RPMI7951 (cell line): ENCODE measurements at places on chromosomes 6 and 20. TPM values are rescaled to one million over a fixed set of nuclear protein-coding genes. Genes with fewer than 3 reads are reported as not detected.

ECT2L gene
- total RNA-seq = not detected in 2 replicates

PLG gene
- not detected in 2 replicates for total RNA-seq

KCTD20 gene
- 70.4 and 81.7 TPM in 2 replicates for total RNA-seq

TMC2 gene
- total RNA-seq = not detected in 2 replicates

HLA-DMB gene
- 2.5 and 3.1 TPM in 2 replicates for total RNA-seq

DNA sequence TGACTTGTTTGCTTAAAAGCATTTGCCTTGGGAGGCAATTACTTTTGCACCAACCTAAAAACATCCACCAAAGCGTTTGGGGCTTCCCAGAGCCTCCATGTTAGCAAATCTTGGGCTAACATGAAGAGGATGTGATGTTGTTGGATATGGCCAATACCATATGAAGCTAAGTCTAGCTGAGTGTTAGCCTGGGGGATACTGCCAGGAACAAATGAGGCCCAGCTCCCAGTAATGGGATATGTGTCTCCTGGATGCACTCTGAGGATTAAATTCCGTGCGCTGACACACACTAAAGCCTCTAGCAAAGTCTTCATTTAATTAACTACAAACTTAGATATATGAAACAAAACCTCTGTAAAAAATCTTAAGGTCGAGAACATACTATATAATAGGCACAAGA lies 35.3 kb upstream of the HBS1L start:
- no peak for DNase-seq

- no peak for DNase-seq
These were observed 936.7 kb upstream of the CITED2 start for GRCh38 chr6:140311146-140311545.

DNA sequence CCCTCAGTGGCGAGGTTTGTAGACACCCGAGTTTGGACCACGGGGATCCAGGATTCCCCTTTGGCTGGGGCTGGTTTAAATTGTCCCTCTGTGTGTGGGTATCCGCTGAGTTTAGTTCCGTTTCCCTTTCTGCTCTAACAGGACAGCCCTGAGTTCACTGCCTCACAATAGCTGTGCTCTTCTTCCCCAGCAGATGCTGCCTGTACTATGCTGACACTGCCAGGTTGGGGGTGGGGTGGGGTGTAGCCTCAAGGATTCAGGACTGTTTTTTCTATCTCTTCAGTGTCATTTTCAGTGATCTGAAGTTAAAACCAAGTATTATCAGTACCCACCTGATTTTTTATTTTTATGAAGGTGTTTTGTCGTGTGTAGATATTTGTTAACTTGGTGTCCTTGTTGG lies 655.0 kb downstream of the COL12A1 start:
- no peak for DNase-seq

GRCh38 chr20:37336369-37337207 lies 9.4 kb upstream of the SRC start:
- DNase-seq = peak; percentile 64

DNA sequence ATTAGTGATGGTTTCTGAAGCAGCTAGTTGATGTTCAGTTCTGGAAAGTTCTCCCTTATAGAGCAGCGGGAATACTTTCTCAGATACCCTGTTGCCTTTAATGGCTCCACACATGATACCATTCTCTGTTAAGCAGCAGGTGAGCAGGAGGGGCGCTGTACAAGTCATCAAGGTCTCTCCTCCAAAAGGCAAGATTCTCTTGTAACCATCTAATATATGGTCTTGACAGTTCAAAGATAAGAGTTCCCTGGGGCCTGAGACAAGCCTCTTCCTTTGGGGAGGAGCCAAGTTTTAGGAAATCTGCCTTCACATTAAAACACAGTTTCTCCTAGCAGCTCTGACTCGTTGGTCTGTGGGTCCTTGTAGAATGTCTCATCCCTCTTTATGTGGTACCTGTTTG lies 258.2 kb downstream of the QKI start:
- no peak for DNase-seq

DNA sequence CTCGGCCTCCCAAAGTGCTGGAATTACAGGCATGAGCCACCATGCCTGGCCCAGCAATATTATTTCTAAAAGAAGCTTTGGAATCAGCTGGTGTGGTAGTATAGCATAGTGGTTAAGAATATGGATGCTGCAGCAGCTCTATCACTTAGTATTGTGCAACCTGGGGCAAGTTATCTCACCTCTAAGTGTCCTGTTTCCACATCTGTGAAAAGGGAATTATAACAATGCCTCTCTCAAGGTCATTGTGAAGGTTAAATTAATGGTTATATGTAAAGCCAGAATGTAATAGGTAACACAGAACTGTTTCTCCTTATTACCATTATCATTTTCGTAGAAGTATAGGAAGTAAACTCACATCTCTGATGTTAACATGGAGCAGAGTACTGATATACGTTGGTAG lies 14.2 kb downstream of the SLC17A2 start:
- no peak for DNase-seq

DNA sequence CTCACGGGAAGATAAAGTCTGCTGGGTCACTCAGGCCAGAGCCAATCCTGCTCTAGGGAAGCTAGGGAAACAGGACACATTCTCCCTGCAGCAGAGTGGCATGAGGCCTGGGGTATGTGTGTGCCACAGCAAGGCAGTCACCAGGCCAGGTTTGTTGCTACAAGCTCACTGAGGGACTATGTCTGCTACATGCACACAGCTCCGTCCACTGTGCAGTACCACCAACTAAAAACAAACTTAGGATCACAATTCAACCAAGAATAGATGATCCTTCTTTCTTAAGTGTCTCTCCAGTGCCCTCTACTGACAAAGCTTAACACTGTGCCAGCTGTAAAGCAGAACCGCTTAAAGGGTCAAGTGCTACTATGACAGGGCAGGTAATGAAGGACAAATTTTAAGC lies 192.5 kb downstream of the PTPRK start:
- peak; percentile 39 for DNase-seq

GRCh38 chr6:12869816-12870432 lies 153.4 kb downstream of the PHACTR1 start:
- no peak for DNase-seq

GRCh38 chr6:108564178-108564577 lies 3.5 kb downstream of the FOXO3 start:
- peak; percentile 98 for DNase-seq

DNA sequence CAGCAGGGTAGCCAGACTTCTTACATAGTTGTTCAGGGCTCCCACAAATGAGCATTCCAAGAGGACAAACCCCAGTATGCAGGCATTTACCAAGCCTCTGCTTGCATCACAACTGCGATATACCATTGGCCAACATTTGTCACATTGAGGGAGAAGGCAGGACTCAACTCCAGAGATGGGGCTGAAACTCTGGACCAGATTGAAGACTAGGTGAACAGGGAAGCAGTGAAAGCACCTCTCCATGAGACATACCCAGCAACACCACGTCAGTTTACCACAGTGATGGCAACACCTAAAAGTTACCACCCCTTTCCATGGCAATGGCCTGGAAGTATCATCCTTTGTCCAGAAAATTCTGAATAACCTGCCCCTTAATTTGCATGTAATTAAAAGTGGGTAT lies 7.9 kb upstream of the RALY start:
- no peak for DNase-seq

GRCh38 chr20:58146746-58147140 lies 81.7 kb downstream of the ANKRD60 start:
- DNase-seq = no peak

DNA sequence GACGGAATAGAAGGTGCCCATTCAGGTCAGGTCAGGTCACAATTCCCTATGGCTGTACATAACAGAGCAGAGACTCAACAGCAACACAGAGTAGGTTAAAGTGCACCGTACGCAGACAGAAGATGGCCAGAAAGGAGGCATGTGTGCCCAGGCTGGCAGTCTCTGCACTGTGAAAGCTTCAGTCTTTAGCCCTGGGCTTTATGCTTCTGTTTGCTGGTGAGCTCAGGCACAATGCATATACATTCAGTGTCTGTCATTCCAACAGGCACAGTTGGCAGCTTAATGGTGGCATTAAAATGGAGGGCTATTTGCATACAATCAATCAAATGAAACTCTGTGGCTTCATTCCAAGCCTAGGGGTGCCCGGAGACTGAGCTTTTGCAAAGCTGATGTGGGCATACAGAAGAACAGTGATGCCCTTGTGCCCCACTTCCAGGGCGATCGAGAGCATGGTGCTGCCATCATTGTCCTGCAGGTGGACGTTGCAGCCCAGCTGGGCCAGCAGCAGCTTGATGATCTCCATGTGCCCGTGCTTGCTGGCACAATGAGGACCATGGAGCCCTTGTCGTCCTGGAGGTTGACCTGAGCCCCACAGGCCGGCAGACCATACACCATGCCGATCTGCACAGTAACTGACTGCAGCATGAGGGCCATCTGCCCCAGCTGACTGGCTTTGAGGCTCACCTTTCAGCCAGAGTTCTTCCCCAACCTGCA lies 22.4 kb downstream of the TRMT6 start:
- no peak for DNase-seq

- no peak for DNase-seq
These were observed 489 bp downstream of the TBX18 start for GRCh38 chr6:84763886-84764331.

- DNase-seq = no peak
These were observed 25.3 kb downstream of the NOL4L start for GRCh38 chr20:32559753-32560380.

GRCh38 chr6:92906385-92906784 lies 513.0 kb downstream of the EPHA7 start:
- no peak for DNase-seq

DNA sequence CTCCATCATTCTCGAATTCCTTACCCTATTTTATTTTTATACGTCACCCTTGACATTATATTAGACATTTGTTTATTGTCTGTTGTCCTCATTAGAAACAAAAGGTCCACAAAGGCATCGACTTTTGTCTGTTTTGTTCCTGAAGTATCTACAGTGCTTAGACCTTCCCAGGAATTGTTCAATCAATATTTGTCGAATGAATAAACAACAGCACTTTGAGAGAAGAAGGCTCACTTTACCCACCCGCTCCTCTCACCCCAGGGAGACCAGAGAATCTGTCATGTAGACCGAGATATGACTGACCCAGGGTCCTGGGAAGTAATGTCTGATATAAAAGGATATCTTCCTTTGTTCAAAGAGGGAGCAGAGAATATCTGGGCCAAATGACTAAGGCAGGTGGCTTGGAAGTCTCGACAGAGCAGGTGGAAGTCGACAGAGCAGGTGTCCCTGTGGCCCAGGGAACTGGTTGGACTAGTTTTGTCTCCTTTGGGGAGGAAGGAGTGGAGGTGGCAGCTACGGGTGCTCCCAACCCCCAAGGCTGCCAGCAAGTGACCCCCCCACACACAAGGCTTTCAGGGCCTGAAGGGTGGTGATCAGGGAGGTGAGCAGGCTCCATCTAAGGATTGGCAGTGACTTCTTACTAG lies 14.8 kb upstream of the CHMP4B start:
- no peak for DNase-seq

- peak; percentile 28 for DNase-seq
These were observed 255.4 kb upstream of the IRAK1BP1 start for GRCh38 chr6:78611886-78612480.

GRCh38 chr6:25404091-25404490 lies 124.9 kb downstream of the CARMIL1 start:
- DNase-seq = no peak

DNA sequence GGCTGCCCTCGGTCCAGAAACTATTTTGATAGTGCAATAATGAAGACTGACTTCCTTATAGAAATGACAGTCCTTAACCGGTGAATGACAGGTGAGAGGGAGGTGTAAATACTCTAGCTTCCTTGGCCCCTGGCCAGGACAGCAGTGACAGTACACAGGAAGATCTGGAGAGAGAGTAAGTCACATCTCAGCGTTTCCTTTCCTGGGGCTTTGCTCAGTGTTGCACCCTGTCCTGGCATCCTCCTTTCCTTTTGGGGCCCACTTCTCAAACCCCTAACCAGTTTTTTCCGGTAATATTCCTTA lies 336.9 kb downstream of the CD83 start:
- DNase-seq = no peak

- peak; percentile 8 for DNase-seq
These were observed 30.0 kb upstream of the FABP7 start for GRCh38 chr6:122749451-122750050.

DNA sequence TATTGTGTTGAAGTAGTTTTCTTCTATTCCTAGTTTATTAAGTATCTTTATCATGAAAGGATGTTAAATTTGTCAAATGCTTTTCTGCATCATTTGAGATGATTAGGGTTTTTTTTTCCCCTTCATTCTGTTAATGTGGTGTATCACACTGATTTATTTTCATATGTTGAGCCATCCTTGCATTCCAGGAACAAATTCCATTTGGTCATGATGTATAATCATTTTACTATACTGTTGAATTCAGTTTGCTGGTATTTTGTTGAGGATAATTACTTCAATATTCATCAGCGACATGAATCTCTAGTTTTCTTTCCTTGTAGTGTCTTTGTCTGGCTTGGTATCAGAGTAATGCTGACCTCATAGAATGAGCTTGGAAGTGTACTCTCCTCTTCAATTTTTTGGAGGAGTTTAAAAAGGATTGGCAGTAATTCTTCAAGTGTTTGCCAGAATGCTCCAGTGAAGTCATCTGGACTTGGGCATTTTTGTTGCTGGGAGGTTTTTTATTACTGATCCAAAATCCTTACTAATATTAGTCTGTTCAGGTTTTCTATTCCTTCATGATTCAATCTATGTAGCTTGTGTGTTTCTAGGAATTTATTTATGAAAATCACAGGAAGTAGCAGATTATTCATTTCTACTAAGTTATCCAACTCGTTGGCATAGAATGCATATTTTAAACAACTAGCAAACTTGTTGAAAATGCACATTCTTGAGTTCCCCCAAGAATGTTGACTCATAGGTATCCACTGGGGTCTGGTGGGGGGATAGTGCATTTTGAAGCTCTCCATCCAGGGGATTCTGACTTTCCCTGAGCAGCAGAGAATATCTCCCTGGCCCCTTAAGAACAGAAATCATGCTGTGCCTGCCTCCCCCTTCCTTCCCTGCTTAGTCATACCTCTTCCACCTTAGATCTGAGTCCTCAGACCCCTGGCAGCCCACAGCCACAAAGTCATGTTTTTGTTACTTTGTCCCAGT lies 187.1 kb downstream of the BMP7 start:
- peak; percentile 71 for DNase-seq

DNA sequence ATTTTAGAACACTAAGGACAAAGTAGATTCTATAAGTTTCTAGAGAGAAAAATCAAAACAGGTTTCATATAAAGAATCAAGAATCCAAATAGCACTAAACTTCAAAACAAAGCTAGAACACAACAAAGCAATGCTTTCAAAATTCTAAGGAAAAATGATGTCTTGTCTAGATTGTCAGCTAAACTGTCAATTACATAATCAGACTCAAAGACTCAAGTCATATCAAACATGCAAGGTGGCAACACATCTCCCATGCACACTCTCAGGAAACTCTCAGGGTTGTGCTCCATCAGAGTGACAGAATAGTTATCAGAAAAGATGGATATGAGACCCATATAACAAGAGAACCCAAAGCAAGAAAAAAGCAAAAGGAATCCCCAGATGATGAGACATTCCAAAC lies 23.9 kb downstream of the HACE1 start:
- no peak for DNase-seq
